ENCODE measurements at places on chromosomes 1 and 21.

DNA sequence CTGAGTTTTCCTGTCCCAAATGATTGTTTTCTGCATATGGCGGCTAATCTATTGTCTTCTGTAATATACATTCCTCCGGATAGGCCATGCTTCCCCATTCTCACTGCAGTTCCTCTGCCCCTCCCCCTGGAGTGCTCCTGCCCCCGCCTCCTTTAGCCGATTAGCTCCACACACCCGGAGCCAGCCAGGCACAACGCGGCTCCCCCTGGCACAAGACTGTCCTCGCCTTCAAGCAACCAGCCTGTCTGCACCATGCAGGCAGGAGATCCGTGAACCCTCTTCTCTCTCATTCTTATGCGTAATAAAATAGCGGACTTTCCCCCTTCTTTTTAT is 18.0 kb downstream of the SERTAD4 start:
- DNase-seq: no peak

DNA sequence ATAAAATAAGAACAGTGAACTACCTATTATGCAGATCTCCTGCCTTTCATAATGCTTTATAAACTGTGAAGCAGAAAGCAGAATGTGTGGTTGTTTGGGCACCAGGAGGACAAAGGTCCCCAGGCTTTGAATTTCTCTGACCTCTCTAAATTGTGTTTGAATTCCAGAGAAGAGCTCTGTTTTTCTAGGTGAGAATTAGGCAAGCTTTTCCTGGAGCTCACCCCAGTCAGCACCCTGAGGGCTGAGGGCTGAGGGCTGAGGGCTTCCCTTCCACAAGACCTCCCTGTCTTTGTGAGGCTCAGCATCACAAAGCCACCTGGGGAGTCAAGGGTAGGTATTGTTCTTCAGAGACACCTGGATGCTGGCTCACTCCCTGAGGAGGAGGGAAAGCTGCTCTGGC is 45.5 kb upstream of the LRIG2 start:
- DNase-seq: no peak

DNA sequence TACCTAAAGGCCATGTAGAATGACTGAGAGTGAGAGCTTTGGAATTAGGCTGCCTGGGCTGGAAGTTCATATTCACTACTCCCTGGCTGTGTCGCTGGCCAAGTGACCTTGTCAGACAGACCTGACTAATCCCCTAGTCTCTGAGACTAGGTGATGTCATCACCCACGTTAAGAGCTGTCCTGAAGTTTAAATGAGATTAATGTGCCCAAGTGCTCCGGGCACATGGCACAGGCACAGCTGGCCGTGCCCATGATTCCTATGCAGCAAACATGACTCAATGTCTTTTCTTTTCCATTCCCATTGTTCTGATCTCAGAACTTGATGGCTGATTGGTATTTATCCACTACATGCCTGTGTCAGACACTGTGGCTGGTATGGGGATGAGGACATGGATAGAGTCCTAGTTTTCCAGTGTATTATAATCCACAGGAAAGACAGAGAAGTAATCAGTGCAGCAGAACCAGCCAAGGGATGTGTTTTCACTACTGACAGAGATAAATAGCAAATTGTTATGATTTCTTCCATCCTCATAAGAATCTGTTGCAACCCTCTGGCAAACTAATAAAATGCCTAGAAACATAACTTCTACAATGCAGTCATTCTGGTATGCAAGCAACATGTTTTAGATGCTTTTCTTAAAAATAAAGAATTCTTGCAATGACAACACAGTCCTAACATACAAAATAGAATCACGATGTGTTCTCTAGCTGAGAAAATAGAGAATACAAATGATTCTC is 180.9 kb downstream of the PCP4 start:
- no peak for DNase-seq

GRCh38 chr1:44839576-44839975 is 3.5 kb downstream of the PTCH2 start:
- DNase-seq: no peak

DNA sequence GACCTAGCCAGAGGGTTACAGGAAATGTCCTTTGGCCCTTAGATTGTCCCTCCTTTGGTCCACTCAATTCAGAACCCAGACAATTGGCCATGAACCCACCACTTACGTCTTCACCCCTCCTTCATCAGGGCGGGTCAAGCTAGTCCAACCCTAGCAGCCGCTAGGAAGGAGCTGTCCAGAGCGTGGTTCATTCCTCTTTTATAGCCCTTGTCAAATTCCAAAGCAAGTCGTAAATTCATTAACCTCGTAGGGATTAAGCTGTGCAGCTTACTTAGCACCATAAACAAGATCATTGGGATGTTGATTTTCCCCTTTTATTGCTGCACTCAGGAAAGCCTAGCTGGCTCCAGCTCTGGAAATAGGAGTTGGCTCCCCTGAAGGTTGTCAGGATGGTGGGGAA is 90.1 kb downstream of the TMEM53 start:
- DNase-seq: no peak
